Esophagus muscularis mucosa (tissue), 4 donors: ENCODE measurements at places on chromosomes 3 and 15. TPM values are rescaled to one million over a fixed set of nuclear protein-coding genes. Genes with fewer than 3 reads are reported as not detected.

GOLGA6B gene
- total RNA-seq, result not detected

- DNase-seq, result no peak
Measured at GRCh38 chr3:124995460-124995994, 60.3 kb downstream of the HEG1 start.

ANKRD34C gene
- not detected for total RNA-seq

DNA sequence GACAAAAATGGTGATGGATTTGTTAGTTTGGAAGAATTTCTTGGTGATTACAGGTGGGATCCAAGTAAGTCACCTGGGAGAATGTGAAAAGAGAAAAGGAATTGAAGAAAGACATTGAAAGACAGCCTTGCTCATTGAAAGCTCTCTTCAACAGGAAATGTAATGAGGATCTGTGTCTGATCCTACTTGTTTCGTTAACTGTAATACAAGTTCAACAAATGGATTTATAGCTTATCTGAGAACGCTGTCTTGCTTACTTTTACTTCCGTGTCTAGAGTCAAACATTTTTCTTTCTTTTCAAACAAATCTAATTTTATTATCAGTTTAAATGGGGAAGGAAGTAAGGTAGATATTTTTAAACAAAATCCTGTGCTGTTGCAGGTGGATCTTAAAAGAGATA is 15.9 kb downstream of the RCN2 start:
- DNase-seq, result no peak

- DNase-seq, result no peak
Measured at GRCh38 chr15:46644501-46645481, 1010.0 kb downstream of the SQOR start.

GRCh38 chr3:125280668-125281361 is 68.3 kb upstream of the SLC12A8 start:
- DNase-seq, result no peak

PLSCR5 gene
- total RNA-seq, result not detected

DNA sequence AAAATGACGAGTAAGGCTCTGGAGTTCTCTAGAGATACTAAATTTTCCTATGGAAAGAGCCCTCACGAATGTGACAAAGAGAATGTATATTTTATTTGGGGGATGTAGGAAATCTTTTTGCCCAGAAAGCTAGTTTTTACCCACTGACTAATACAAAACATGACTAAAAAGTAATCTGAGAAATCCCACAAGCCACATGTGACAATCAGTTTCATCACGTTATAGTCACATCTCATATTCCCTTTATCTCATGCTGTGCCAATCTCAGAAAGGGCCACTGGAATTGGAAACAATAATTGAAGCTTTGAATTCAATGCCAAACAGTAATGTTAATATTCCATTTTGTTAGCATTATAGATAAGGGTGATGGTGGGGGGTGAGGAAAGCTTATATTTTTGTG is 509.0 kb upstream of the GOLIM4 start:
- DNase-seq, result no peak

DNA sequence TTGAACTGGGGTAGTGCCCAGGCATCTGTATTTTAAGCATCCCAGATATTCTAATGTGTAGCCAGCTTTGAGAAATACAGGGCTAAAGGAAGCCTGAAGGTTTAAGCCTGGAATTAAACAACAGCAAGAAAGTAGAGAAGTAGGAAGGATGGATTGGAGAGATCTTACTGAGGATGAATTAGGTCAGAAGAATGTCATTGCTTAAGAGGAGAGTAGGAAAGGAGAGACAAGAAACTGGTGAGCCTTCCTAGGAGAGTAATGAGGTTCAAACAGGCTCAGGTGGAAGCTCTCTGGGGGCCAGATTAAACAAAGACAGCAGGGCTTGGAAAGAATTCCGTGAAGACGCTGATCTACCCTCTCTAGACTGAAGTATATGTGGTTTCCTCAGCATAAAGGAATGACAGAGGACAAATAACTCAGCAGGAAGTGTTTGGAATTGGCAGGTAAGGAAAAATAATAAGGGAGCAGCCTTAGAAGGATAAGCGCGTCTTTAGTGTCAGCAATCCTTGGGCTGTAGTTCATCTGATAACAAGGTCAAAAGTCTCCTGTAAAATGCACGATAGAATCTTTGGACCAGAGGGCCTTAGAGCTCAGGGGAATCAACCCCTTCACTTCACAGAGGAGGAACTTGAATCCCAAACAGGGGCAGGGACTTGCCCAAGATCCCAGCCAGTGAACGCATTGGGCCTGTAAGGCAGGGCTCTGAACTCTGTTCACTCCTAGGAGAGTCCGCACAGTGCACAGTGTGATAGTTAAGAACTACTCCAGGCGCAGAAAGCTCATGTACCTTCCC is 90.9 kb downstream of the TP63 start:
- DNase-seq, result no peak

DNA sequence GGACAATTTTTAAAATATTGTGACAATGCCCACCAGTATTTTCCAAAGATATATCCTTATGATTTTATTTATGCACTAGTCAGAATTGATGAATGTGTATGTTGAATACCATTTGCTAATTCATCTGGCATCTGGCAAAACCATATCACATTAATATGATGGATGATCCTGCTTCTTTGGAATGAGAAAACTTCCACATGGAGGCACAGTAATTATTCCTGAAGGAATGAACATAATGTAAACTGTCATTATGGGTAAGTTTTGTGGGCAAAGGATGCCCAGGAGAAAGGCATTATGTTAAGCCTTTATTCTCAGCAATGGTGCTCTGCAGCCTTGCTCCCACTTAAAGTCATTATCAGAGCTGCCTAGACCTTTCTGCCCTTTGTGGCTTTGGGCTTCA is 113.0 kb upstream of the MME start:
- DNase-seq, result no peak

CHRM5 gene
- not detected for total RNA-seq

DNA sequence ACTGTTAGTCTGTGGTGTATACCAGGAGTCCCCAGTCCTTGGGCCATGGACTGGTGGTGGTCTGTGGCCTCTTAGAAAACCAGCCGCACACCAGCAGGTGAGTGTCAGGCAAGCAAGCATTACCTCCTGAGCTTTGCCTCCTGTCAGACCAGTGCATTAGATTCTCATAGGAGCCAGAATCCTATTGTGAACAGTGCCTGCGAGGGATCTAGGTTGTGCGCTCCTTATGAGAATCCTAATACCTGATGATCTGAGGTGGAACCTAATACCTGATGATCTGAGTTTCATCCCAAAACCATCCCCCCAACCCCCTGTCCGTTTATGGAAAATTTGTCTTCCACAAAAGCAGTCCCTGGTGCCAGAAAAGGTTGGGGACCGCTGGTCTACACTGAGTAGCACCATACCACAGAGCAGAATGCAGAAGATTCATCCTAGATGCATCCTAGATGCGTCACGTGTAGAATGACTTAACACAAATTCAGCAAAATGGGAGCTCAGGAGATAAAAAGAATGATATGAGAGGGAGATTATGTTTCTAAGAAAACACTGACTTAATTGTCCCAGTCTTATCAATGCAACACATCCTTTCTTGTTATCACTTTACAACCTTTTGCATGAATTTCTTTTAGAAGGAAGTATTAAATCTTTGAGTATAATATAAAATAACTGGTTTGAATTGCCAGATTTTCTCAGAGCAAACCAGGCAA is 28.5 kb downstream of the SELENOT start:
- no peak for DNase-seq

DNA sequence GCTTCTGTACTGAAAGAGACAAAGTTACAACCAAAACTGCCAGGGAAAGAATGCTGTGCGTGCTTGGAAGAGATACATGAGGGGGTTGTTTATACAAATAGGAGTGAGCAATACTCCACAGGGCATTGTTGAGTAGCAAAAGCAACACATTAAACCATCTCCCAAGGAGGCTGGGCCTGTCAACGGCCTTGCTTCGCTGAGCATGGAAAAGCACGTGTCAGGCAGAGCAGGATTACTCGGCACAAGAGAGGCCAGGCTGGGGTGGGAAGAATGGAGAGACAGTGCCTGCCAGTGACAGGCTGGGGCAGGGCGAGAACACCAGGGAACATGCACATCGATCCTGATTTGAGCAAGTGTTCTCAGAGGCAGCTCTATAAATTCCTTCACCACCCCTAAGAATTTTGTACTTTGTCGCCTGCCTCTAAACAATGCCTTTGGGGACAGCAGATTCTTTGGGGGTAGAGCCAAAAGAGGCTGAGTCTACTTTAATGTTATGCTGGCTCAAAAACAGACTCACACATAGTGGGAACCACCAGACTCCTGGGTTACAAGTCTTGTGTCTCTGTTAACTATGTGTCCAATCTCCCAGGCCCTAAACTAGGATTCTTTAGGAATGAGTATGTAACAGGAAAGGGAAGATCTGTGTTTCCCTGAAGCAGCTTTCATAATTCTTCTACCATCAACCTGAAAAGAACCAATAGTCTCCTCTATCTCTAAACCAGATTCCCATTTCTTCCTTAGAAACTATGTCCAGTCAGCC is 67.2 kb downstream of the LIPC start:
- no peak for DNase-seq

TMEM266 gene
- total RNA-seq, result 0.17 TPM

CISH gene
- 5.3 TPM for total RNA-seq

- DNase-seq, result no peak
Measured at GRCh38 chr15:80744826-80745225, 34.3 kb upstream of the CEMIP start.

THBS1 gene
- 188 TPM for total RNA-seq

- no peak for DNase-seq
Measured at GRCh38 chr3:171257251-171258203, 202.7 kb downstream of the TNIK start.

FAM3D gene
- not detected for total RNA-seq

- DNase-seq, result no peak
Measured at GRCh38 chr15:65841121-65841930, 28.0 kb upstream of the RAB11A start.

GRCh38 chr15:66619152-66619903 is 53.5 kb upstream of the LCTL start:
- DNase-seq, result no peak

DNA sequence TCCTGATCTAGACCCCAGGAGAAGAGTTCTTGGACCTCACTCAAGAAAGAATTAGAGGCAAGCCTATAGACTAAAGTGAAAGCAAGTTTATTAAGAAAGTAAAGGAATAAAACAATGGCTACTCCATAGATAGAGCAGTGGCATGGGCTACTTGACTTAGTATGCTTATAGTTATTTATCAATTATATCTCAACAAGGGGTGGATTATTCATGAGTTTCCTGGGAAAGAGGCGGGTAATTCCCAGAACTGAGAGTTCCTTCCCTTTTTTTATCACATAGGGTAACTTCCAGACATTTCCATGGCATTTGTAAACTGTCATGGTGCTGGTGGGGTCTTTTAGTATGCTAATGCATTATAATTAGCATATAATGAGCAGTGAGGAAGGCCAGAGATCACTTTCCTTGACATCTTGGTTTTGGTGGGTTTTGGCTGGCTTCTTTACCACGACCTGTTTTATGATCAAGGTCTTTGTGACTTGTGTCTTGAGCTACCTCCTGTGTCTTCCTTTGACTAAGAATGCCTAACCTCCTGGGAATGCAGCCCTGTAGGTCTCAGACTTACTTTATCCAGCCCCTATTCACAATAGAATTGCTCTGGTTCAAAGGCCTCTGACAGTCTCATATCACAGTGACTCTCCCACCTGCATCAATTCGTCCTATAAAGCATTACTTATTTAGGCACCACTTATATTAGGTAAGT is 35.3 kb upstream of the PLSCR2 start:
- DNase-seq, result no peak

SLC2A2 gene
- total RNA-seq, result not detected

GRCh38 chr15:78301326-78301725 is 1.9 kb upstream of the SKIC8 start:
- DNase-seq, result no peak

- DNase-seq, result no peak
Measured at GRCh38 chr3:155217591-155217990, 75.9 kb downstream of the STRIT1 start.

DNA sequence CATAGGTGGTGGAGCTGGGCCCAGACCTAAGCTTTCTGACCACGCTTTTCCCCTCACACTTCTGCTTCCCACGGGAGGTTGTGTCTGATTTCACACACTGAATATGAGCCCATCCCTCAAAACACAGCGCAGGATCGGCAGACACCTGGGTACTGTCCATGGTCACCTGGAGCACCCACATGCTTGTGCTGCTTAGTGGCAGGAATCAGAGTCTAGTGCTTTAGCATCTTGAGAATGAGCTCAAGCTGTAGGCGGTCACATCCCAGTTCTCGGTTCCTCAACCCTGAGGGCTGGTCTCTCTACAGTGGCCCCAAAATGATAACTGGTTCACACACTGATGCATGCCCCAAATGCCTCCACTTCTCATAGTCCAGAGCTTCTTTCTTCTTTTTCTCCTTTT is 111.0 kb downstream of the SEMA5B start:
- no peak for DNase-seq

- no peak for DNase-seq
Measured at GRCh38 chr15:65303687-65304380, 643 bp upstream of the RNU5B-1 start.

DNA sequence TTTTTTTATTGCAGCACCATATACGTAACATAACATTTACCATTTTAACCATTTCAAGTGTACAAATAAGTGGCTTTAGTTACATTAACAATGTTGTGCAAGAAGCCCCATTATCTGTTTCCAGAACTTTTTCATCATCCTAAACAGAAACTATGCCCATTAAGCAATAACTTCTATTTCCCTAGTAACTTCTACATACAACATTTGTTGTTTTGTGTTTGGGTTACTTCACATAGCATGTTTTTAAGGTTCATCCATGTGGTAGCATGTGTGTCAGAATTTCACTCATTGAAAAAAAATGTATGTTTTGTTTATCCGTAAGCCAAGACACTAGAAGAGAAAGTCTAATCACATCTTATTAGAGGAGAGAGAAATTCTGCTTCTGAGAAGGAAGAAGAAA is 450.5 kb upstream of the PDZRN3 start:
- DNase-seq, result no peak

DNA sequence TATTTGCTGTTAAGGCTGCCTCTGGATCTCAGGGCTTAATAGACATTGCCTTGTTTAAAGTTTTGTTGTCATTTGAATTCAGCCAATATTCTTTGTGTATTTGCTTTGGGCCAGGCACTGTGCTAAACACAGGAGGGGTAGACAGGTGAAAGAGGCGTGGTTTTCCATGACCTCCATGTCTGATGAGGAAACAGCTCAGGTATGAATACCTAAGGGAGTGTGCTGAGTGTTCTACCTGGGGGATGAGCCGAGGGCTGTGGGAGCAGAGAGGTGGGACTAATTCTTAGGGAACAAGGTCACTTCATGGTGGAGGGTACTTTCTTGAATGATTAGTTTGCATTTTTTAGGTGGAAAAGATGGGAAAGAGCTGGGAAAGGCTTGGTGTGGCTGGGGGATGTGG is 108.2 kb downstream of the THSD4 start:
- DNase-seq, result no peak

GRCh38 chr15:80803580-80804525 is 24.7 kb downstream of the CEMIP start:
- DNase-seq, result no peak

SEMA5B gene
- total RNA-seq, result under 0.01 TPM

- no peak for DNase-seq
Measured at GRCh38 chr3:36714343-36715086, 49.8 kb downstream of the DCLK3 start.

DNAJA4 gene
- total RNA-seq, result 23.5 TPM

- no peak for DNase-seq
Measured at GRCh38 chr3:125480656-125481374, 39.2 kb downstream of the SNX4 start.

- DNase-seq, result no peak
Measured at GRCh38 chr3:32780735-32781210, 37.0 kb upstream of the TRIM71 start.

- DNase-seq, result peak; percentile 83
Measured at GRCh38 chr15:28984421-28985315, 98.9 kb downstream of the APBA2 start.

CCDC39 gene
- total RNA-seq, result not detected

TFG gene
- 63.2 TPM for total RNA-seq
